ENCODE measurements at places on chromosomes 7 and 10. TPM values are rescaled to one million over a fixed set of nuclear protein-coding genes. Genes with fewer than 3 reads are reported as not detected.

DNA sequence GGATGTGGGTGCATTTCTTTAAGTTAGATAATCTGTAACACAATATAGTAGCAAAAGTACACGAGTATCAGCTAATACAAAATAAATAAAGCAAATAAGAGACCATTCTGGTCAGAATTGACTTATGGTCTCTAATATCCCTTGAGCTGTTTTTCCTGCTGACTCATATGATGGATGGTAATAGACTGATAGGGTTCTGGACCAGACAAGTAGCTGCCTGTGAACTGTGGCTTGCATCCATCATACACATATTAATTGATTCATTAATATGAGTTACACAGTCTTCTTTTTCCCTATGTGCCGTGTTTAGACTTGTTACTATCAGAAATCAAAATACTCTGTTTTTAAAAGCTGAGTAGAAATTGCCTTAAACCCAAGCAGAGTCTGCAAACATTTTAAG, 762.8 kb downstream of the GATA3 start:
- no peak for DNase-seq

DNA sequence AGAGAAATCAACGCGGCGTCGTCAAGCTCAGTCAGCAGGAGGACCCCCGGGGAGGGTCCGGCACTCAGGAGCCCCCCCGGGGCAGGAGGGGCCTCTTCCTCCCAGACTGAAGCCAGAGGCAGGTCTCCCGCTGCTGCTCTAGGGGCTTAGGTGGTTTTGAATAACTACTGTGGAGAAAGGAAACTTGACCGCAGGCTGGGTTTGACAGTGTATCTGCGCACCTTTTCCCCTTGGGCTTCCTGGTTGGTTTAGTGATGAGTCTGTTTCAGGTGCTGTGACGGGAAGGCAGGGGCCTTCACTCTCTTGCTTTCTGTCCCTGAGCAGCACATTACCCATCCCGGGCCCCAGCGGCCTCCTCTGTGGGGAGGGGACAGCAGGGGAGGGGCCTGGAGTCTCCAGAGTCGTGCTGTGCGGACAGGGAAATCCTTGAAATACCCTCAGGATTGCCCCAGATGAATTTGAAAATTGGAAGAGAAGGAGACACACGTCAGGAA, 262.2 kb downstream of the ADARB2 start:
- DNase-seq = no peak

DNA sequence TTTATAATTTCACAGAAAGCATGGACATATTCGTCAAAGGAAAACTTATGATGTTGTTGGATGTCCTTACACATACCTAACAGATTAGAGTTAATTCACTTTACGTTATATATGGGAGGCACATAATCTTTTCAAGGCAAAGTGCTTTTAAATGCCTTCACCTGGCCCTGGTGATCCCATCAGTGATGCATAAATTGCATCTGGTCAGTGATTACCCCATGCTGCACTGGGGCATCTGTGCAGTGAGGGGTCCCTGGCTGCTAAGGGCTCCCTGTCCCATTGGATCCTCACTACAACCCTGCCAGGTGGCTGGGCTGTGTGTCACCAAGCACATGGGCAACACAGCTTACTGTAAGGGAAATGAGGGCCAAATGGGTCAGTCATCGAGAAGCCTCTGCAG, 441.1 kb downstream of the RPS24 start:
- DNase-seq = no peak

DNA sequence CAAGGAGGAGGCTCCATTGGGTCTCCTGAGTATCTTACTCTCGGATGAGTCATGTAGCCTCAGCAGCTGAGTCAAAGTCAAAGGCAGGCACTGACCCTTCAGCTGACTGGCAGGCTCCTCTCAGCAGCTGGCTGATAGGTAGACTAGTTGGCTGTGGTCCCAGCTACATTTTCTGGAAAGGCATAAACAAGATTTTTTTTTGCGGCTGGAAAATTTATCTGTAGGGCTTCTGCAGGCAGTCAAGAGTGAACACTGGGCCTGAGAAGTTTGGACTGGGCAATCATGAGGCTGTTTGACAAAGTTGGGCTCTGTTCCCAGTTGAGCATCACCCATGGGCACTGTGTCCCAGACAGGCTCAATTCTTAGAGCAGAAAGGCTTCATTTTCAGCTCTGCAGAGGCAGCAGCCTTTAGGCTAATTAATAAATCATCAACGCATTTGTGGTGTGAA, 796.2 kb downstream of the CCSER2 start:
- DNase-seq = peak; percentile 24

DNA sequence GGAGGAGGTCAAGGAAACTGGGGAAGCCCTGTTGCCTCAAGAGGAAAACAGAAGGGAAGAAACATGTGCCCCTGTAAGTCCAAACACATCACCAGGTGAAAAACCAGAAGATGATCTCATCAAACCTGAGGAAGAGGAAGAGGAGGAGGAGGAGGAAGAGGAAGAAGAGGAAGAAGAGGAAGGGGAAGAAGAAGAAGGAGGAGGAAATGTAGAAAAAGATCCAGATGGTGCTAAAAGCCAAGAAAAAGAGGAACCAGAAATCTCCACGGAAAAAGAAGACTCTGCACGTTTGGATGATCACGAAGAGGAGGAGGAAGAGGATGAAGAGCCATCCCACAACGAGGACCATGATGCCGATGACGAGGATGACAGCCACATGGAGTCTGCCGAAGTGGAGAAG, 82.7 kb upstream of the SAMD8 start:
- no peak for DNase-seq

- peak; percentile 91 for DNase-seq
Measured at GRCh38 chr7:36945612-36946400, 221.5 kb upstream of the AOAH start.

DNA sequence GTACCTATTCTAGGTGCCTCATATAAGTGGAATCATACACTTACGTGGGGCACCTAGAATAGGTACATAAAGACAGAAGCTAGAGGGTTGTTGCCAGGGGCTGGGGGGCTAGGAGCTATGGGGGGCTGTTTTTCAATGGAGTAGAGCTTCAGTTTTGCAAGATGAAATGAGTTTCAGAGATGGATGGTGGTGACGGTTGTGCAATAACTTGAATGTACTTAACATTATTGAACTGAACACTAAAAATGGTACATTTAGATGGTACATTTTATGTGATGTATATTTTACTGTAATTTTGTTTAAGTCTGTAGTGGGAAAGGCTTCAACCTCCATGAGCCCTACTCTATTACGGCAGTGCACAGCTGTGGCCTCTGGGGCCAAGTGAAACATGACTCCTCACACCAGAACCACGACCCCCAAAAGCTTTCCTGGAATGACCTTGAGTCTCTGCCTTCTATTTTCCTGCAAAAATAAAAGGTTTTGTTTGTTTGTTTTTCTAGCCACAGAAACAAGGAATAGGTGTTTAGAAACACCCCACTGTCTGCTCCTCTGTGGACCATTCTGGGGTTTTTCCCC, 147.3 kb upstream of the PLXNA4 start:
- no peak for DNase-seq

EBF3 gene
- 0.95 TPM for total RNA-seq
